Activated CD4-positive, alpha-beta T cell treated with anti-CD3 and anti-CD28 coated beads for 48 hours (primary cell): ENCODE measurements at places on chromosomes 4 and X.

DNA sequence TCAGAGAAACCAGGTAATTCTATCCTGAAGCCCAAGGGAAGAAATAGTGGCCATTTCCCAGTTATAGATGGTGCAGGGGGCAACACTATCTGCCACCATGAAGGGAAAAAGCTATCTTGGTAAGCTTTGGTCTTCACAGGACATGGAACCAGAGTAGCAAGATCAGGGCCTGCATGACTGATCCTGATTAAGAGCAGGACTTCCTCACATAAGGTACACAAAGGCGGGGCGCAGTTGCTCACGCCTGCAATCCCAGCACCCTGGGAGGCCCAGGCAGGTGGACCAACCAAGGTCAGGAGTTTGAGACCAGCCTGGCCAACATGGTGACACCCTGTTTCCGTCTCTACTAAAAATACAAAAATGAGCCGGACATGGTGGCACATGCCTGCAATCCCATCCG lies 148.4 kb upstream of the USP9X start:
- no peak for DNase-seq

DNA sequence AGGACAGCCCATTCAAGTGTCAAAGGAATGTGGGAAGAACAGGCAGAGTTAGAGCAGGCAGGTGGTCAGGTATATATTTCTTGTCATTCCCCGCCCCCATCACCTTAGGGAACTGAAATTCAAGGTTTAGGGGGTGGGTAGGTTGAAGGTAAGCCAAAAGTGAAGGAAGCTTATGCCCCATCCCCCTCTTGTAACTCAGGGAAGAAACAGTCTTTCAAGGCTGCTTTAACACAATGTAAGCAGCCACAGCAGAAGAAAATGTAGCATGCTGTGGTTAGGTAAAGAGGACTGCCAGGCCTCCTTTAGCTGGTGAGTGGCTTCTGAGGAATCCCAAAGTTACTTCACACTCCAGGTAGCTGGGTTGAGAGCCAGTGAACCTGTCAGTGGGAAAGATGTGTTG lies 122.3 kb downstream of the RS1 start:
- DNase-seq = no peak

DNA sequence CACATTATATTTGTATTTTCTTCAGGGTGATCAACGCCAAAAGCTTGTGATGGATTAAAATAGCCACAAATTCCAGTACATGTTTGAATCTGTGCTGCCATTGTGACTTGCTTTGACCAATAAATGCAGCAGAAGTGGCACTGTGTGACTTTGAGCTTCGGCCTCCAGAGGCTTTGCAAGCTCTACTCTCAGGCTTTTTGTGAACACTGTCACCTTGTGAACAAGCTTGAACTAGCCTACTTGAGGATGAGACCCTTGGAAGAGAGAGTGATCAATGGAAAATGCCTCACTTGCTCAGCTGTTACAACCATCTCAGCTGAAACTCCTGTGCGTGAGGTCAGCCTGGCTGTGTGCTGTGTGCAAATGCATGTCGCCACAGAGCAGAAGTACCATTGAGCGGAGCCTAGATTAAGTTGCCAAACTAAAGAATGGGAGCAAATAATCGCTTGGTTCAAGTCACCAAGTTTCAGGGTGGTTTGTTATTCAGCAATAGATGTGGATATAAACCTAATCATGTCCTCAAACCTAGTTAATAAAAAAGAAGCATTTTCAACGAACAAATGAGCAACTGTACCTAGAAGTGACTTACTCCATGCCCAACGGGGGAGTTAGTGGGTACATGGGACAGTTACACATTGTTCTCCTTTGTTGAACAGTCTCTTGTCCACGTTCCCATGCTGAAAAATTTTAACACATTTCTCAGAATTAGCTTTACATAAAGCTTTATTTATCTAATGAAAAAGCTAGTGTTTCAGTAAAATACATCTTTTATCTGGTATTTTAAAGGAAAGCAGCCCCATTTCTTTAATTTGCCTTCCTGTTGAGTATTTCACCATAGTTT lies 23.5 kb downstream of the NOA1 start:
- DNase-seq = no peak

GRCh38 chrX:132778917-132779316 lies 179.5 kb downstream of the HS6ST2 start:
- no peak for DNase-seq

DNA sequence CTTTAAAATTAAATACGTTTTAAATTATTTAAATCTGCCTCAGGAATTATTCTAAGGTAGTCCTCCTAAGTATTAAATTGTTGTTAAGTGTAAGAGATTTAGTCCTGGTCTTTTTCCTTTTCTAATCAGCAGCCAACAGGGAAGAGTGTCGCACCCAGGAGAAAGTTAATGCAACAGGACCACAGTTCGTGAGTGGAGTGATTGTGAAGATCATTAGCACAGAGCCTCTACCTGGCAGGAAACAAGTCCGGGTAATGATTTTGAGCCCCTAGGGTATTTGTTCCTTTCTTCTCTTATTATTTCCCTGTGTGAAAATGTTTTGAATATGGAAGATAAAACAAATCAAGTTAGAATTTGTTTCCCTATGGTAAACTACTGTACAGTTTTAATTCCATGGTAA lies 13.4 kb downstream of the LARP7 start:
- no peak for DNase-seq

DNA sequence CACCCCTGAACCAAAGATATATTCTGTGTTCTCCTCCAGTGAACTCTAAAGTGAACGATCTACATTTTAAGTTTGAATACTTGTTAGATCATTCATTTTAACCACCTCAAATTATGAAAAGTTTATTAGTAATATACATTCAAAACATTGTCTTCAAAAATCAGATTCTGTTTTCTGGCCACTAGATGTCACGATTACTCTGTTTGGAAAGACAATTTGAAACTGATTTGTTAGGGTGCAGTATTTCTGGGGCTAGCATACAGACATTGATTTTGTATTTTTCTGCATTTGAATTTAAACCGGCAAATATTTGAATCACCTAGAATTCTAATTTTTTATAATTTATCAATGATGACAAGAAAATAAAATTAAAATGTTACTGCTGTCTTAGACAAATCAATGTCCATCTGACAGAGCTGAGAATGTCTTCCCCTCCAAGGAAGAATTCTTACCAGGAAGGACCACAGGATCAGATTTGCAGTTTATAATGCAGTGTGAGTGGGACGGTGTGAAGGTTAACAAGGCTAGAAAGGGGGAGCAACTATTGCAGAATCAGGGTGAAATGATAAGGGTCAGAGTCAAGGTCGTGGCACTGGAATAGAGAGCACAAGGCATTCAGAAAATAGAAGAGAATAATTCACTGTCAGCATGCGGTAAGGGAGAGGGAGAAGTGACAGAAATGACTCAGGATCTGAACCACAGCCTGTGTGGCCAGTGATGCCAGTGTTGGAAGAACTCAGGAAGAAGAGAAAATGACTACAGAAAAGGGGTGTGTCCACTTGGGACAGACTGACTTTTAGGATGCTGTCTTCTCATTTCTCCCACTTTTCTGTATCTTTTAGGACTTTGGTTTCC lies 91.6 kb downstream of the ANXA10 start:
- DNase-seq = no peak

GRCh38 chr4:168336837-168337549 lies 18.4 kb upstream of the DDX60 start:
- no peak for DNase-seq

DNA sequence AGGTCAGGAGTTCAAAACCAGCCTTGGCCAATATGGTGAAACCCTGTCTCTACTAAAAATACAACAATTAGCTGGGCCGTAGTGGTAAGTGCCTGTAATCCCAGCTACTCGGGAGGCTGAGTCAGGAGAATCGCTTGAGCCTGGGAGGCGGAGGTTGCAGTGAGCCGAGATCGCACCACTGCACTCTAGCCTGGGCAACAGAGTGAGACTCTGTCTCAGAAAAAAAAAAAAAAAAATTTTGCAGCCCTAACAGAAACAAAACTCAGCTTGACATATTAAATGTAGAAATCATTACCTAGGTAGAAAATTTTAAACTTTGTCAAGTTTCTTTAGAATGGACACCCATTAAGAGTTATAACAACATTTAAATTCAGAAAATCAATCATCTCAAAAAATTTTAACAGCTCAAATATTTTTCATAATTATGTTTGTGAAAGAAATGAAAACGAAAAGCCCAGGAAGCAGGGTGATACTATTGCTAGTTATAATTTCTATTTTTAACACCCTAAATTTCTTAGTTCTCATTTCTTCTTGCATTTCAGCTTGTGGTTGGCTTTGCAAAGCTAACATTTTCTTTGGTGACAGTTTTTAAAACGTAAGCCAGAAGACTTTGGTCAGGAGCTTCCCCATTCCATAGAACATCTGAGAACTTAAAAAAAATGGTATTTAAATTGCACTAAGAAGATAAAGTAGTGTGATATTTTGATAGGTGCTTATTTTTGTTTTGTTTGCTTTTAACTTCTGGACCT lies 33.3 kb upstream of the RBBP7 start:
- DNase-seq = no peak

GRCh38 chr4:159042097-159042605 lies 60.7 kb upstream of the RAPGEF2 start:
- no peak for DNase-seq

GRCh38 chr4:15684498-15684897 lies 2.9 kb downstream of the FAM200B start:
- DNase-seq = no peak

DNA sequence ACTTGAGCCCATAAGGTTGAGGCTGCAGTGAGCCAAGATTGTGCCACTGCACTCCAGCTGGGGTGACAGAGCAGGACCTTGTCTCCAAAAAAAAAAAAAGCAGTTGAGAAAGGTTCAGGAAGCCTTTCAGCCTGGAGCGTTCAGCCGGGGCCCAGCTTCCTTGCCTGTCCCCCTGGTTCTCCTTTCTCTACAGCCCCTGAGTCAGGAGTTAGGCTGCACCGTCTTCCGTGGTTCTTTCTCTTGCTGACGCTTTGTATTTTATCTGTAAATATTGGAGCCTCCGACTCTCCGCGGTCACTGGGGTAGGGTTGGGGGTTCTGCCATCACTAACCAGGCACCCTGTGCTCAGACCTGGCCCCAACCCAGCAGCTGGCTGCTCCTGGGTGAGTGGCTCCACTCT lies 13.8 kb upstream of the UVSSA start:
- DNase-seq = no peak

DNA sequence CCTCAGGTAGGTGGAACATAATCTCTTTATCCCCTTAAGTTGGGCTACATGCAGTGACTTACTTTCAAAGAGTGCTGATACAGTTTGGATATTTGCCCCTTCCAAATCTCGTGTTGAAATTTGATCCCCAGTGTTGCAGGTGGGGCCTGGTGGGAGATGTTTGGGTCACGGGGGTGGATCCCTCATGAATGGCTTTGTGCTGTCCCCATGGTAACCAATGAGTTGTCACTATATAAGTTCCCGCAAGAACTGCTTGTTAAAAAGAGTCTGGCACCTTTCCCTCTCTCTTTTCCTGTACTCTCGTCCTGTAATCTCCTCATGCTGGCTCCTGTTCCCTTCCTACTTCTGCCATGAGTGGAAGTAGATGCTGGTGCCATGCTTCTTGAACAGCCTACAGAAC lies 71.3 kb downstream of the GLRA3 start:
- no peak for DNase-seq

DNA sequence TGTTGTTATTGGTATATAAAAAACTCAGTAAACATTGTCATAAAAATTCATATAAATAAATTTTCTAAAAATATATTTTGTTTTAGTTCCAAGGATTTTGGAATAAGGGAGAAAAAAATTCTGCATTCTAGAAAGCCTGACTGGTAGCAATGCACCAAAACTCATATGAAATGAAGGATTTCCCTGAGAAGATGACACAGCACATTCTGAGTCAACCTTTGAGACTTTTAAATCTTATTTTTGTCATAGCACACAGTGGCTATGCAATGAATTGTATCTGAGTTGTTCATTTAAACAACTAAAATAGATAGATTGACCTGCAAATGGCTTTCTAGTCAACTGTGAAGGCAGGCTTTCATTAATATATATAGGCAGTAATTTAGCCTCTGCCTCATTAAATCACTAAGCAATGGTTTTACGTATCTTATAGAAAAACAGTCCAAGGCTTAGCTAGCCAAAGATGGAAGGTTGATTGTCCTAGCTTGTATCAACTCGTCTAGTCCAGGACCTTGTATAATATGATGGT lies 239.1 kb upstream of the NEIL3 start:
- DNase-seq = no peak

GRCh38 chrX:73855546-73855945 lies 292.5 kb downstream of the CHIC1 start:
- peak; percentile 60 for DNase-seq

- no peak for DNase-seq
Observed at GRCh38 chr4:56860781-56861180, 39.3 kb upstream of the SPINK2 start.

- DNase-seq = no peak
Observed at GRCh38 chr4:4641661-4642495, 100.0 kb upstream of the STX18 start.

DNA sequence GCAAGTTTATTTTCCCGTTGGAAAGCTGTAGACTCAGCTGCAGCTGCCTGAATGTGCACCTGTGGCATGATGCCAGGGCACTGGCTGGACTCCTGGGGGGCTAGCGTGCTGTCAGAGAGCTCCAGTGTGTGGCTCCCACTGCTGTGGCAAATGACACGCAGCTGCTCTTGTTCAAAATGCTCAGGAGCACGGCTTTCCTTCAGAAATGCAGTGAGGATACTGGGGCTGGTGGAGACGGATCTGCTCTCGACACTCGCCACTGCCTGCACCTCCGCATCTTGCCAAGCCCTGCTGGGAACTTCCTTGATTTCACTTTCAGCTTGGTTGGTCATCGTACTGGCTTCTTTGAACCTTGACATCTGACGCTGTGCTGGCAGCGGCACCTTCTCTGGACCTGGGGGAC lies 58.7 kb downstream of the GPRIN3 start:
- DNase-seq = no peak

GRCh38 chrX:38937926-38938325 lies 136.7 kb downstream of the MID1IP1 start:
- DNase-seq = no peak

DNA sequence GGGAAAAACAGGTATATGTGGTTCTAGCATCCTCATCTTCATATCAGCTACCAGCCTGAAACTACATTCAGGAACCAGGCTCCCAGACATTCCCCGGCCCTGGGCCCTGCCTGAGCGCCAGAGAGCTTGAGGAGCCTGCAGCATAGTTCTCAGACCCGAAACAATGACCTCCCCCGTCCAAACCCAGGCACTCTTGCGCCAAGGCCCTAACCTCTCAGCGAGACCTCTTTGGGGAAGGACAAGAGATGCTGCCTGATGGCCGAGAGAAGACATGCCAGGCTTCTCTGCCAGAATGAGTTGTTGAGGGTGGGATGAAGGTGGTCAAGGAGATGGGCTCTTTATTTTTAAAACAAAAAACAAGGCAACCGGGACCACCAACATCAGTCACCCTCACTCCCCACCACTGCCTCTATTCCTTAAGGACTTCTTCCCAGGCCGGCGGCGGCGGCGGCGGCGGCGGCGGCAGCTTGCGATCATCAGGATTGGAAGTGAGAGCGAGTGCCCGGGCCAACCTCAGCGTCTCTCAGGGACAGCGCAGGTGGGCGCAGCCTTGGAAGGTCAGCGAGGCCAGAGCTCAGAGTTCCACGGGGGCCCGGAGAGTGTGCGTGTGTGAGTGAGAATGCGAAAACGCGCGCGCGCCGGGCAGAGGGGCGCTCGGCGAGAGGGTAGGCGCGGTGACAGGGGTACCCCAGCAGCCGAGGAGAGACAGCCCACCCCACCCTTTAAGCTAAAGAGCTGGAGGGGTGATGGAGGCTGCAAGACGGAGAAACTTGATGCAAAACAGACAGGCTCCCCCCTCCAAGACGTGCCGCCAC lies 601 bp downstream of the INPP4B start:
- peak; percentile 20 for DNase-seq

GRCh38 chr4:141563723-141564122 lies 72.7 kb upstream of the IL15 start:
- no peak for DNase-seq
